ENCODE measurements at places on chromosomes 16 and 17. TPM values are rescaled to one million over a fixed set of nuclear protein-coding genes. Genes with fewer than 3 reads are reported as not detected.

TEX14 gene
- under 0.01 TPM for total RNA-seq

SLC5A10 gene
- not detected for total RNA-seq

MMP28 gene
- total RNA-seq = 0.38 TPM

HID1 gene
- 1.4 TPM for total RNA-seq

LGALS3BP gene
- 572 TPM for total RNA-seq

KCNJ2 gene
- 3.9 TPM for total RNA-seq

PSME3 gene
- 131 TPM for total RNA-seq

COX6A2 gene
- not detected for total RNA-seq

KRTAP9-4 gene
- not detected for total RNA-seq

CTRB2 gene
- total RNA-seq = not detected

CDK5RAP3 gene
- 63.7 TPM for total RNA-seq

ST3GAL2 gene
- total RNA-seq = 27.0 TPM

Data from regular cardiac myocyte (primary cell).